Colonic mucosa (tissue), 4 donors: ENCODE measurements at places on chromosomes 16 and 17.
A peak's percentile ranks its signal among the peaks of the same experiment; 100 is the strongest.

GRCh38 chr16:82350560-82350959 is 180.5 kb upstream of the MPHOSPH6 start:
- no peak overlapping the region for H3K27ac ChIP-seq
- H3K36me3 ChIP-seq, result no peaks in the 10 kb centered on the region
- no peaks in the 10 kb centered on the region for H3K4me1 ChIP-seq

DNA sequence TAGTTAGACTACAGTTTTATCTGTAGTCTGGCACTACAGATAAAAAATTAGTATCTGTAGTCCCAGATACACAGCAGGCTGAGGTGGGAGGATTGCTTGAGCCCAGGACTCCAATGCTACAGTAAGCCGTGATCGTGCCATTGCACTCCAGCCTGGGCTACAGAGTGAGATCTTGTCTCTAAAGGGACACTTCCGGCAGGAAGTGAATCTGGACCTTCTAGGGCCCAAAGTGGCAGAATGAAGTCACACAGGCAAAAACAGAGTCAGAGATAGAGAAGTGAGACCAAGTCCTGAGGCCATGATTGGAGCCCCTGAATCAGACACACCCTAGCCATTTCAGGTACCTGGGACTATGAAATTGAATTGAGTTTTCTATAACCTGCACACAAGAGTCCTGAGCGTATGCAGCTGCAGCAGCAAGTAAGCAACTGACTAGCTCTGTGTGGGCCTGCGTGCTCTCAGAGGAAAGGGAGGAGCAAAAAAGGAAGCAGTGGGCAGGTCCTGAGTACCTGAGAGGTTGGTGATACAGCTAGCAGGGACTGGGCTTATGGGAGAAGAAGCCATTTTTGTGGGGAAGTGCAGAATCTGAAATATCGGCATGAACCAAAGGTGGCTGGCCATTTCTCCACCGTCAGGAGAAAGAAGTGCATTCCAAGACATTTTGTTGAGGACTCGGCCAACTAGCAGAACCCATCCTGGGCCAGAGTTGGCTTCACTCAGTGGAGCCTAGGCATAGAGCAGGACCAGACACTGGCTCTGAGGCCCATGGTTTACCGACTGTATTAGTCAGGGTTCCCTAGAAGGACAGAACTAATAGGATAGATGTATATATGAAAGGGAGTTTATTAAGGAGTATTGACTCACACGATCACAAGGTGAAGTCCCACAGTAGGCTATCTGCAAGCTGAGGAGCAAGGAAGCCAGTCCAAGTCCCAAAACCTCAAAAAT is 27.2 kb upstream of the BRD7 start:
- H3K4me1 ChIP-seq, result no peaks in the 10 kb centered on the region
- DNase-seq, result no peak
- no peaks in the 10 kb centered on the region for H3K27me3 ChIP-seq
- no peak overlapping the region for H3K27ac ChIP-seq
- H3K4me3 ChIP-seq, result no peak overlapping the region
- no peaks in the 10 kb centered on the region for H3K36me3 ChIP-seq

DNA sequence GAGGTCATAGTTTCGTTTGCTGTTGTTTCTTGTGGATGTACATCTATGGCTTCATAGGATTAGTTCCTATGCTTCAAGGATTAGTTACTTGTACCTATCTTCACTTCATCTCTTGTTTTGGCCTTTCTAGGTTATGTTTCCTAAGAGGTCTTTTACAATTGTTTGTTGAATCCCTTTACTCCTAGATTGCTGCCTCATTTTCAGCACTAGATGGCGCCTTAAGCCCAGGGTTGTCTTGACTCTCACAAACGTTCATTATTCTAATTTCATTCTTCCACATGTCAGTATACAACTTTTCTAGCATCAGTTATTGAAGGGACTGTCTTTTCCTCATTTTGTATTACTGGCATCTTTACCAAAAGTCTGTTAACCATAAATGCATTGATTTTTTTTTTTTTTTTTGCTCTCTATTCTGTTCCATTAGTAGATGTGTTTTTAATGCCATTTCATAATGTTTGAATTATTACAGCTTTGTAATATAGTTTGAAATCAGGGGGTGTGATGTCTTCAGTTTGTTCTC is 45.0 kb upstream of the NACA2 start:
- H3K4me3 ChIP-seq, result no peak overlapping the region
- no peaks in the 10 kb centered on the region for H3K4me1 ChIP-seq
- H3K36me3 ChIP-seq, result no peaks in the 10 kb centered on the region
- no peaks in the 10 kb centered on the region for H3K27me3 ChIP-seq
- DNase-seq, result peak; percentile 51

DNA sequence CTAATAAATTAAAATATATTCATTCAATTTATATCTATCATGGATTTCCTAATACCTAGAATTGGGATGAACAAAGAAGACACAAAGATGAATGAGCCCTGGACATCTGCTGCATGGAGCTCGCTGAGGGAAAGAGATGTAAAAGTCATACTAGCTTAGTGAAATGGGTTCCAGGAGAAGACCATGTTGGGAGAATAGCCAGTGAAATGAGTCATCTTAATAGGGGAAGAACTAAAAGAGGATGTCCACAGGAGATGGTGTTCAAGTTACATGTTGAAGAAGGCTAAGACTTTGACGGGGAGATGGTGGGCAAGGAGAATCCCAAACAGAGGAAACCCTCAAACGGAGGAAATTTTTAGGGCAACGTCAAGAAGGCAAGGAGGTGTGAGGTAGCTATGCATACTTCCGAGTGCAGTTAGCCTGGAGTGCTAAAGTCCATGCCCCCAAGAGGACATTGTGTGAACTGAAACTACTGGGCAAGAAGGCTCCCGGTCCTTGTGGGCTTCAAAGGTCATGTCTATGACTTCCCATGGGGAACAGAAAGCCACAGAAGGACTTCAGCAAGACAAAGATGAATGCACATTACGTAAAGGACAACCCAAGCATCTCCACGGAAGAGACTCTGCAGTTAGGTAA is 220.5 kb upstream of the CDH11 start:
- no peaks in the 10 kb centered on the region for H3K27me3 ChIP-seq
- no peak for DNase-seq
- H3K4me3 ChIP-seq, result no peak overlapping the region
- no peaks in the 10 kb centered on the region for H3K36me3 ChIP-seq
- no peak overlapping the region for H3K27ac ChIP-seq
- H3K4me1 ChIP-seq, result no peaks in the 10 kb centered on the region

DNA sequence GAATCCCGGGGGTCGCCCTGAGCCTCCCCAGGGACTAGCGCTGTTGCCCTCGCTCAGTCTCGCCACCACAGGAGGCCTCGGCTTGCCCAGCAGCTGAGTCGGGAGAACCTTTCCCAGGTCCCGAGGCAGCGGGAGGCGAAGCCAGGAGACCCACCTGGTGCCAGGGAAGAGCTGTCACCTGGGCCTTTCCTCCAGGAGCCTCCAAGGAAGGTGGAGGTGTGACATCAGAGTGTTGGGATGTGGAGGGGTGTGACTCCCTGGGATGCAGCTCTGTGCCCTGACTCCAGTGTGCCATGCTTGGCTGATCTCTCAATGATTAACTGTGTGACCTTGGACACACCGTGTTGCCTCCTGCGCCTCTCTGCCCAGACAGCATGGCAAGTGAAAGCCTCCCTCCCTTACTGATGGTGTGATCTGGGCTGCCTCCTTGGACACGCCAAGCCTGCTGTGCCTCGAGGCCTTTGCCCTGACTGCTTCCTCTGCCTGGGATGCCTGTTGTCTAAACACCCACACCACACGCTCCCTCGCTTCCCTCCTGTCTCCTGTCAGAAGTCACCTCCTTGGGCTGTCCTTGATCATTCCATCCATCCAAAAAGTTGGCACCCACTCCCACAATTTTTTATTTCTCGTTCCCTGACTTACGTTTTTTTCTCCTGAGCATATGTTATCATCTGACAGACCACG is 88.0 kb downstream of the CMIP start:
- H3K4me1 ChIP-seq, result peaks cover 8% of the 10 kb centered on the region
- DNase-seq, result peak; percentile 79
- H3K27me3 ChIP-seq, result no peaks in the 10 kb centered on the region
- H3K4me3 ChIP-seq, result no peak overlapping the region
- no peak overlapping the region for H3K27ac ChIP-seq

GRCh38 chr16:3937066-3937875 is 56.8 kb upstream of the CREBBP start:
- no peaks in the 10 kb centered on the region for H3K27me3 ChIP-seq
- no peaks in the 10 kb centered on the region for H3K4me1 ChIP-seq
- no peak for DNase-seq
- no peaks in the 10 kb centered on the region for H3K36me3 ChIP-seq
- H3K4me3 ChIP-seq, result no peak overlapping the region

DNA sequence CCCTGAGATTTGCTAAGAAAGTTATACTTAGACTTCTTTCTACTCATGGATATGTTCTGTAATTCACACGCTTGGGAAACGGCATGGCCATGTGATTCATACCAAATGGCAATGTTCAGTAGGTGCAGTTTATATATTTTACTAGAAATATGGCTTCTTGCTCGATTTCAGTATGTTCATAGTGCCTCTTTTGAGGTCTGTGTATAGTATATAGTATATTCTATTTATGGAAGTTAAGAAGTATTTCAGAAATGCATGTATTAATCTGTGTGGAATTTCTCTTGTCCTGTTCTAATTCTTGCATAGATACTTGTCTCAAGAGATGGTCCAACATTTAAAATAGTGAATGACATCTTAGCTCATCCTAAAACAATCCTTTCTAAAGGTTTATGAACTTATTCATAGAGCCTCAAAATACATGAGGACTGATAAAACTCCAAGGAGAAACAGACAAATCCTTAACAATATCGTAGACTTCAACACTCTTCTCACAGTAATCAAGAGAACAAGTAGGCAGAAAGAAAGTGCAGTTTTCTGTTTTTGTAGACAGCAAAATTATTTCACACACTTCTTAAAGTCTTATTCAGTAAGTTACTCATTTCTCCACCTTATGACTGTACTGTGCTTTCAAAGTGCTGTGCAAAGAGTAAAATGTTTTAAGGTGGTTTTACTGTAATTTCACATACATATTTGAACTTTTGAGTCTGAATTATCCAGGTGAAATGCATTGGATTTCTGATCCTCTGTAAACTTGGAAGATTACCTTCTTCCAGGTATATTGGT is 11.1 kb downstream of the BPTF start:
- DNase-seq, result no peak
- H3K36me3 ChIP-seq, result no peaks in the 10 kb centered on the region
- H3K4me1 ChIP-seq, result peaks cover 7% of the 10 kb centered on the region
- no peaks in the 10 kb centered on the region for H3K27me3 ChIP-seq
- H3K27ac ChIP-seq, result no peak overlapping the region

DNA sequence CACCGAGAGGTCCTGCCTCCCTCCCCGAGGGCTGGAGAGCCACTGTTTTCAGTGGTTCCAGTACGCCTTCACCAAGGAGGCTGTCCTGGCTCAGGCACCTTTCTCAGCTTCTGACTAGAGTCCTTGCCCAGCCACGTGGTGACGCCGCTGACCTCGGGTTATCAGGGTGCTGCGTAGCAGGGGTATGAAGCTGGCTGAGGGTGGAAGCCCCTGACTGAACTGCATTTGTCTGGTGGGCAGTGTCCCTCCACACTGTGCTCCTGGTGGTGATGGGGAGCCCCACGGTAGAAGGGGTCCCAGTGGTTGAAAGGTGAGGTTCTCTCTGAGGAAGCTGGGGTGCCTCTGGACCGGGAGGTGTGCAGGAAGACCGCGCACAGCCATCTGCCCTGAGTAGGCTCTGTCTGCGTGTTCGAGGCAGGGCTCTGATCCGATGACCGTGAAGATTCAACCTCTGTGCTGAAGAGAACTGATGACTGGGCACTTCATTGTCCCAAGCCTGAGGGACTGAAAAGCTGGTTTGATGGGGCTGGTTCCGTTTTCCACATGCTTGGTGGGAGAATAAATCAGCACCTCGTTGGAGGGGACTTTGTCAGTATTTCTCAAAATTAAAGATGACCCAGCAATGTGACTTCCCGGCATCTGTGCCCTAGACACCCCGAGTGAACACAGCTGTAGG is 2.5 kb downstream of the ACSF3 start:
- no peaks in the 10 kb centered on the region for H3K36me3 ChIP-seq
- H3K4me1 ChIP-seq, result peaks cover 40% of the 10 kb centered on the region
- no peak overlapping the region for H3K27ac ChIP-seq
- H3K27me3 ChIP-seq, result no peaks in the 10 kb centered on the region

DNA sequence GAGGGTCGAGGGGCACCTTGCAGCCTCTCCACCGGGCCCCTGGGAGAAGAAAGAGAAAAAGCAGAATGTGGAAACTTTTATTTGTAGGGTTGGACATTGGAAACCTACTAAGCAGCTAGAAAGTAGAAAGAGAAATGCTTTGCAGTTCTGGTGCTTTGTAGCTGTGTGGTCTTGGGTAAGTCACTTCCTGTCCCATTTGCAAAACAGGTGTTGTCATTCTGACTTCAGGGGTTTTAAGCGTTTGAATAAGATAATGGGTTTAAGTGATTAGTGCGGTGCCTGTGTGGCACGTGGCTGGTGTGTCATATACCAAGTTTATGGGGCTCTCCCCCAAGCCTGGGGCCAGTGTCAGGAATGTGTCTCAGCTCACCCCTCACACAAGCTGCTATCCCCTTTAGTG is 1.6 kb downstream of the CA4 start:
- H3K4me1 ChIP-seq, result peaks cover 13% of the 10 kb centered on the region
- no peak overlapping the region for H3K27ac ChIP-seq
- peaks cover 30% of the 10 kb centered on the region for H3K27me3 ChIP-seq
- no peaks in the 10 kb centered on the region for H3K36me3 ChIP-seq
- peak overlapping the region; percentile 43 for H3K4me3 ChIP-seq

DNA sequence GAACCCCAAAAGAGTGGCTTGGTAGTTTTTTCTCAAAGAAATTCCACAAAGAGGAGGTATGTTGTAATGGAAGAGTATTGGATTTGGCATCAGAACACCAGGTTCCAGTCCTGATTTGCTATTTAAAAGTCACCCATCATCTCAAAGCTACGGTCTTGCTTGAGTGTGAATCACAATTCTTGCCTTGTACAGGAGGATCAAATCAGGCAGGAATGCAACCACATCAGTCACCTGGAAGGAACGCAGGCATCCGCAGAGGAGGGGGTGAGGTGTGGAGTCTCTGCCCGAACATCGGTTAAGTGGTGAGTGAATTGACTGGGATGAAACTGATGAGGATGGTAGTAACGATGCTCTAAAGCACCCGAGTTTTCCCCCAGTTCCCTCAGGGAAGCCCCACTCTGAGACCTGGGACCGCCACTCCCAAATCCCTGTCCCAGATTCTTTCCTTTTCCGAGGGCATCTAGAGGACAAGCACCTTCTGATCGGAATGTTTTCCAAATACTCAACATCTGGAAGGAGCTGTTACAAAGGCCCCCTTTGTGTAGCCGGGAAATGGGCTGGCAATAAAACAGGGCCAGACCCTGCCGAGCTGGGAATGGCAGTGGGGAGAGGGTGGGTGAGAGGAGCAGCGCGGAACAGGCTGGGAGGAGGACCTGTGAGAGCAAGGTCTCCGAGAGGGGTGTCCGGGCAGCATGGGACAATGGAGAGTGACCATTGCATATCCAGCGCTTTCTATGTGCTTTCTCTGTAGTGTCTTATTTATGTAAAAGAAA is 469.6 kb downstream of the SLC39A11 start:
- no peak for DNase-seq
- H3K4me3 ChIP-seq, result no peak overlapping the region
- H3K27me3 ChIP-seq, result no peaks in the 10 kb centered on the region
- no peaks in the 10 kb centered on the region for H3K36me3 ChIP-seq
- H3K27ac ChIP-seq, result no peak overlapping the region
- H3K4me1 ChIP-seq, result no peaks in the 10 kb centered on the region
